ENCODE measurements at places on chromosomes 5 and 9. TPM values are rescaled to one million over a fixed set of nuclear protein-coding genes. Genes with fewer than 3 reads are reported as not detected.

Gene AMACR
- total RNA-seq: 21.2 TPM

Gene ACTBL2
- 6.7 TPM for total RNA-seq

Gene LCN15
- total RNA-seq: not detected

Gene C5orf46
- 5.2 TPM for total RNA-seq

Gene PCDHB2
- total RNA-seq: 26.2 TPM

Gene FAXDC2
- 3.2 TPM for total RNA-seq

Gene SCGB3A2
- not detected for total RNA-seq

Gene SPACA9
- total RNA-seq: 3.3 TPM

Gene PSIP1
- total RNA-seq: 39.4 TPM

Gene SNCB
- total RNA-seq: 0.48 TPM

Gene BHMT2
- total RNA-seq: not detected

Gene N4BP3
- 0.25 TPM for total RNA-seq

Gene PKD2L2
- total RNA-seq: not detected

Measured in H4 (cell line).